ENCODE measurements at places on chromosomes 3 and 15. TPM values are rescaled to one million over a fixed set of nuclear protein-coding genes. Genes with fewer than 3 reads are reported as not detected.
A peak's percentile ranks its signal among the peaks of the same experiment; 100 is the strongest.

GRCh38 chr3:111714305-111714704 lies 119.2 kb upstream of the ZBED2 start:
- DNase-seq: peak; percentile 79

- DNase-seq: no peak
These were observed 1177.5 kb downstream of the NSUN3 start for GRCh38 chr3:95240395-95240794.

- DNase-seq: peak; percentile 77
These were observed 104.0 kb downstream of the ABHD5 start for GRCh38 chr3:43794776-43795175.

- DNase-seq: no peak
These were observed 96.0 kb downstream of the IQSEC1 start for GRCh38 chr3:12977117-12977808.

The TM4SF1 gene
- total RNA-seq: 10.5 TPM

The RFC4 gene
- total RNA-seq: 16.2 TPM

DNA sequence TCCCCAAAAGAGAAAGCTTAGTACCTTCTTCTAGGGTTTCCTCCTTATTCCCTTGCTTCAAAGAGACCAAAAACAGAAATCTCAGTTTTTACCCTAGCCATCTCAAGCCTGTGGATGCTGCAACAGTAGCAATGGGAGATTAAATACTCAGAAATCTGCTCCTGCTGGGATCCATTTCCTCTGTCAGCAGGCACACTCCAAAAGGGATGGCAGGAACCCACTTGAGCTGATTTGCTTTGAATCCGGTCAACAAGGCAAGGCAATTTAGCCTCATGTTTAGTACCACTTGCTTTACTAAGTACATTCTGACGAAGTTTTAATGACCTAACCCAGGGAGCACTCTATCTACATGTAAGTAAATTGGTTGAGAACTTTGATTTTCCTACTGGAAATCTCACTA lies 590.0 kb upstream of the ADAMTS9 start:
- DNase-seq: no peak

- no peak for DNase-seq
These were observed 11.9 kb upstream of the PKM start for GRCh38 chr15:72242775-72243370.

DNA sequence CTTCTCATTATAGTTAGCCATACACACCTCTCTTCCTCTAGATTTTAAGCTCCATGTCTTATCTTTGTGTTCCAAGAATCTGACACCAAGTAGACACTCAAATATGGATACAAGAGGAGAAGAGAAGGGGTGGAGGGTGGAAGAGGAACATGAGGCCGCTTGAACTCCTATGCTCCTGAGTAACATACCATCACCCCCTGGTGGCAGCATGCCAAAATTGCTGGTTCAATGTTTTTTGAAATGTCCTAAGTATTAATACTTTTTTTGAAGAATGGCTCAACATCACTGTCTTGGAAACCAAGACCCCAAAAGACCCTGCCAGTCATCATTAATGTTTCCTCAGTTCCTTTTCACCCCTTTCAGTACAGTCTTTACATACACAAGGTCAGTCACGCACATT lies 71.8 kb upstream of the HACD2 start:
- DNase-seq: no peak

The EHHADH gene
- 4.3 TPM for total RNA-seq

GRCh38 chr3:4990069-4990468 lies 10.8 kb downstream of the BHLHE40 start:
- peak; percentile 26 for DNase-seq

- no peak for DNase-seq
These were observed 14.1 kb downstream of the SOX2 start for GRCh38 chr3:181725830-181726229.

DNA sequence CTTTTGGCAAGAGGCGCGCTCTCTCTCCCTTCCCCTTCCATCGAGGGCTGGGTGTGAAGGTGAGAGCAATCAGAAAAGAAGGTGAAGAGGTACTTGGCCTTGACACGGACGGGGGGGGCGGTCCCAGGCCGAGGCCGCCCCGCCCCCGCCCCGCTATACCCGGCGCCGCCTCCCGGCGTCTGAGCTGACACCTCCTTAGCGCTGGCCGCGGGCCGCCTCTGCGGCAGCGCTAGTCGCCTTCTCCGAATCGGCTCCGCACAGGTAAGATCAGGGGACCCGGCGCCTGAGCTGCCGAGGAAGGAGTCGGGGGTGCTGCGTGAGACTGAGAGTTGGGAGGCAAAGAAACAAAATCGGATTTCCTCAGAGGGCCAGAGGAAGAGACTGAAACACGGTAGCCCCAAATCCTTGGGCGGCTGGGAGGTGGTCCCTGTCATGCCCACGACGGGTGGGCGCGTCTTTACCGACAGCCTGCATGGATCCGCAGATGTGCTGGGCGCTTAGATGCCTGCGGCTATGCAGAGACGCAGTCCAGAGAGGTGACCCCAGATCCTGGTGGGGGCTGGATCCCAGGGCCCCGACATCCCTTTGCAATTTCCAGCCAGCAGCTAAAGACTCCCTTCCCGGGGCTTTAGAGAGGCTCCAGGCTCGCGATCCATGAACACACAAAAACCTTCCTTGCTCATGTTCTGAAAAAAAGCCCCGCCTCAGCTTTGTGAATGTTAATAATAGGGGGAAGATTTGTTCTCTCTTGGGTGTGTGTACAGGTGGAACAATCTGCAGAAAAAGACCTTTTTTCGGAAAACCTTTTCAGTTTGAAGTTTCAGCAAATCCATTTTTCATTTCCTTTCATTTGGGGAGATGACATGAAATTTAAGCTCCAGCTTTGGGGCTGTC lies at the start of gene ENTPD3:
Gene ENTPD3 (plus strand): TSS at position 184 of the 894 bp plus-strand sequence. CDS start 874 bp downstream, outside the sequence.
- peak; percentile 60 for DNase-seq

DNA sequence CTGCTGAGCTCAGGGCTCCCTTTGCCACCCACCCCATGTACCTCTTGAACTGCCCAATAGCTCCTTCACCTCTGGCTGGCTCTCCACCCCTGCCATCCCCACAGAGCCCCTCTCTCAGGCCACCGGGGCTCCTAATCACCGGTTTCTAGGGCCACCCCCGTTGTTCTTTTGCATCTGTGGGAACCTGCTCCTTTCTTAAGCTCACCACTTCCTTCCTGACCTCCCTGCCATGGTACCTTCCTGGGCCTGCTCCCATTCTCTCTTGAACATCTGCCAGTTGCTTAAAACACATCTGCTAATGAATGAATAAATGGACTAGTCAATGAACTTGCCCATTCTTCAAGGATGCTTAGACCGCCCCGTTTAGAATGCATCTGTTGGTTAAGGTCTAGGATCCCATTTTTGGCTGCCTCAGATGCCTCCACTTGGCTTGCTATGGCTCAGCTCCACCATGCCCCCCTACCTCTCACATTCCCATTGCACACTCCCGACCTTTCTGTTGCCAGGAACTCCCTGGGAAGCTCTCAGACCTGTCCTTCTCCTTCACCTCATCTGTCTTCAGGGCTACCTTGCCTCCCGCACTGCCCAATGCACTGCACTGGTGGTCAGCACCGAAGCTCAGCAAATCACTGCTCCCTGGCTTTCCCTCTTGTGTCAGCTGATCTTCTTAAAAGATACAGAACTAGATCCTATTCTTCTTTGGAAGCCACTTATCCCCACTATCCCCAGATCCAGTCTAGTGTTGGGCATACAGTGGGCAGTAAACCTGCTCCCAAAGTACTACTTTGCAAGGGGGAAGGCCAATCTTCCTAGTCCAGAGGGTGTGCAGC lies 9.1 kb downstream of the AMOTL2 start:
- DNase-seq: peak; percentile 56

The SNX1 gene
- 40.5 TPM for total RNA-seq

DNA sequence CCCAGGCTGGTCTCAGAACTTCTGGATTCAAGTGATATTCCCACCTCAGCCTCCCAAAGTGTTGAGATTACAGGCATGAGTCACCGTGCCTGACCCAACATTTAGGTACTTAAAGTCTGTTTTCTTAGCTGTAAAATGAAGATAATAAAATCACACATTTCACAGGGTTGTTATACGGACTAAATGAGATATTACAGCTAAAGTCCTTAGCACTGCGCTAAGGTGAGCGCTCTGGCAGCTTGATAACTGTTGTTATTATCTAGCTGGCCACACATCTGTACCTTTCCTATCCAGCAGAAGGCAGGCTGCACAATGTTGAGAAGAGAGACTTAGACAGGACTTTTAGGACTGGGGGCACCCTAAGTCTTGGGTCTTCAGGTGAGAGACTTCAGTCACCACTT lies 2.7 kb upstream of the LIPH start:
- DNase-seq: peak; percentile 19

The ZNF620 gene
- 0.32 TPM for total RNA-seq

The ST8SIA2 gene
- total RNA-seq: not detected

The MYRIP gene
- 0.32 TPM for total RNA-seq

- DNase-seq: peak; percentile 38
These were observed 161.2 kb downstream of the ALCAM start for GRCh38 chr3:105527949-105528348.

The P2RY14 gene
- total RNA-seq: not detected

- peak; percentile 53 for DNase-seq
These were observed 375.8 kb downstream of the TIGIT start for GRCh38 chr3:114669614-114670013.

The SAMMSON gene
- total RNA-seq: not detected

The ZPLD1 gene
- total RNA-seq: 0.22 TPM

- peak; percentile 61 for DNase-seq
These were observed 2.4 kb downstream of the TSC22D2 start for GRCh38 chr3:150410311-150411105.

DNA sequence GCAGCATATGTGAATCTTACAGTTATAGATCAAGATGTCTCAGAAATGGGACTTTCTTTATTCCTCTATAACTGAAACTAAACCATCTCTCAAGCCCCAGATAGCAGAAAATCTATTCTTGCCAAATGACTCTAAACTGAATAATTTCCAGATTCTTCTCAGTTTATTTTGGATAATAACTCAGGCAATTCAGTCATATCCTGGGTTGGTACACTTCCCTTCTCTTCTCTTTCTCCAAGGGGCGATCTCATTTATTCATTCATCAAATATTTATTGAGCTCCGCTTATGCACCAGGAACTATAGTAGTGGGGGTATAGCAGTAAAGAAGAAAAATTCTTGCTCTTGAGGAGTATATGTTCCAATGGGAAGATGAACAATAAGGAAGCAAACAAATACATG lies 13.5 kb upstream of the PCOLCE2 start:
- DNase-seq: peak; percentile 36

DNA sequence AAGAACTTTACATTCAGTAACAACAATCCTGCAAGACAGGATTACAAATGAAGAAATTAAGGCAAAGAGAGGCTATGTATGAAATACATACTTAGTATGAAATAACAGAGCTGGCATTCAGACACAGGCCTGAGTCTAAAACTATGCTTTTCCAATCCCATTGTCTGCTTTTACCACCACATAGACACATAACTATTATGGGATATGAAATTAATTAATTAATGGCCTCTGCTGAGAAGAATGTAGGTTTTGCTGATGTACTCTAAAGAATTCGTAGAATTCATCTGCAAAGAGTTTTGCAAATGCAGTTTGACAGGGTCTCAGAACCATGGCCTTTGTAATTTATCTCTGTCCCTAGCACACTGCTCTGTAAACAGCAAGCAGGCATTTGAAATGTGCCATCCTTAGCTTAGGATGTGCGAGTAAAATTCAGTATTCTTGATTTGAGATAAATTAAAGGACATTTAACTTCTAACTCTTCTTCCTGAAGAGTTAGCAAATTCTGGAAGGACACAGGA lies 54.5 kb upstream of the BOC start:
- no peak for DNase-seq

The PML gene
- total RNA-seq: 74.7 TPM

DNA sequence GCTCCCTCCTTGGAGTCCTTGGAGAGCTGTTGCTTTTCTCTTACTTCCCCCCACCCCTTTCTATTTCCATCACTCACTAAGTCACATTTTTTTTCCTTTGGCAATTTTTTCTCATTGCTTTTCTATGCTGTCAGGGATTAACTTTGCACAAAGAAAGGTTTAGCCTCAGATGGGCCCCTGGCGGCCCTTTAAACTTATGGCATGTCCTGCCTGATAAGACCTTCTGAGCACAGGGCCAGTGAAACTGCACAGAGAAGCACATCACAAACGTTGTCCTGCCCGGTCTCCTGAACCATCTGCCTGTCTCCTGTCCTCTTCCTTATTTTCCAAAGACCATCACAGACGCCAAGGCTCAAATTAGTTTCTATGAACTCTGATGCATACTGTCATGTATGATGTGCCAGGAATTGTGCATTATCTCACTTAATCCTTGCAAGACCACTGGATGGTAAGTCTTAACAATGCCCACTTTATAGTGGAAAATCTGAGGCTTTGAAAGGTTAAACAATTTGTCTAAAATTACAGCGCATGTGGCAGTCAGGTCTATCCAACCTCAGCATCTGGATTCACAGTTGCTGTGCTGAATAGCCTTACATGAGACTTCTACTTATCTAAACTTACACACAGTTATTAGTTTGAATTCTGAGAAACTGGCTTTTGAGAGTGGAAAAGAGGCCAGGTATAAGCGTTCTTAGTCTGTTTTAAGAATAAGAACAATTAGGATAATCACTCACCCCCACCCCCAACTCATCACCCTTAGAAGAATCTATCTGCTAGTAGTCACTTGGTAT lies 648.1 kb downstream of the NTRK3 start:
- DNase-seq: no peak

Measured in GM23248 (cell line).